ENCODE measurements at places on chromosomes 3 and 15.
A peak's percentile ranks its signal among the peaks of the same experiment; 100 is the strongest.

GRCh38 chr3:106004826-106005225 is 136.0 kb upstream of the CBLB start:
- no peak for DNase-seq
- no peaks in the 10 kb centered on the region for H3K36me3 ChIP-seq
- H3K4me1 ChIP-seq: no peaks in the 10 kb centered on the region

DNA sequence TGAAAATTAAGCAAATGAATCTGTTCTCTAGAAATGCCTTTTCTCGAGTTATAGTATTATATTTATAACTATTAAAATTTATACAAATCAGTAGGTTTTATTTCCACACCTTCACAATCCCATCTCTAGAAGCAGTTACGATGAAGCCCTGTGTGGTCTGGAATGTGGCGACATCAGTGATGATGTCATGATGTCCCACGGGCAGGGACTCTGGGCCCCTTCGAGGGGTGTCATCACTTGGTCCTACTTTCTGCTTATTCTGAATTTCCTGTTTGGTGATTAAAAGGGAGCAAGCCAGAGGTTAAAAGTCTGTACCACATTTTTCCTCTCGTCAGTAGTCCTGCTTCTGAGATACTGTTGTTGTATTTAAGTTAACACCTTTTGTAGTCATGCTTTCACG is 67.4 kb downstream of the PIK3R4 start:
- H3K4me3 ChIP-seq: no peak overlapping the region
- H3K27me3 ChIP-seq: no peaks in the 10 kb centered on the region
- H3K4me1 ChIP-seq: no peaks in the 10 kb centered on the region
- DNase-seq: no peak

DNA sequence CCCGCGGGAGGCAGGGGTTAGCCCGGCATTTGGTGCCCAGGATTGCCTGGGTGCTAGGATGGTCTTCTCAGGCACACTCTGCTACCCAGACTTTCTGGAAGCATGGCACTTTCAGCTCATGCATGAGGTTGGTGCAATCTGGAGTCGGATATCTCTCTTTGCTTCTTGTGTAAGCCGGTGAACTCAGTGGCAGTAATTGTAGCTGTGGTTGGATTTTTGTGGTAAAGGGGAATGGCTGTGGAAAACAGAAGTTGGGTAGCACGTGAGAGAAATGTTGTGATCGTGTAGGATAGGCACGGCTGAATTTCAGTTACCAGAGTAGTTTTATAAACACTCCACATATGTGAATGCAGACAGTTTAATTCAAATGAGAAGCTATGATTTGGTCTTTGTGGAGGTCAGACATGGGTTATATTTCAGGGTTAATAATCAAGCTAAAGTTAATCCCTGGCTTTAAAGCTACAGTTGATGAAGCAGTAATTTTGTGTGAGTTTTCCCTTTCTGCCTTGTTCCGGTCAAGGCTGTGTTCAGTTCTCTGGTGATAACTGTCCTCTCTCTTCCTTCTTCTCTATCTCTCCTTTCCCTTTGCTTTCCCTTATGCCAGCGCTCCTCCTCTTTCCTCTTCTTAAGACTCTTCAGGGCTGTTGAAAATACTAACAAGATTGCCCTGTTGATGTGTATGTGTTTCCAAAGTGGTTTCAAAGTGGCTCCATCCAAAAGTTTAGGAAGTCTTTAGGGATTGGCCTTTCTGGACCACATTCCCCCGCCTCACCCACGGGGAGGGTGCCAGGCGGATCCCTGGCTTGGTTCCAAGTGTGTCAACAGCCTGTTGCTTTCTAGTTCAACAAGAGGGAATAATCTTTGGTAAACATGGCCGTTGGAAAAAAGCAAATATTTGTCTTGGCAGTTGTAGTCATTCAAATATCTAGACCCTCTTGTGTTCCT is 404.6 kb upstream of the C2CD4B start:
- H3K27me3 ChIP-seq: peaks cover 17% of the 10 kb centered on the region
- no peaks in the 10 kb centered on the region for H3K36me3 ChIP-seq
- no peak overlapping the region for H3K4me3 ChIP-seq
- DNase-seq: no peak
- no peak overlapping the region for H3K27ac ChIP-seq

DNA sequence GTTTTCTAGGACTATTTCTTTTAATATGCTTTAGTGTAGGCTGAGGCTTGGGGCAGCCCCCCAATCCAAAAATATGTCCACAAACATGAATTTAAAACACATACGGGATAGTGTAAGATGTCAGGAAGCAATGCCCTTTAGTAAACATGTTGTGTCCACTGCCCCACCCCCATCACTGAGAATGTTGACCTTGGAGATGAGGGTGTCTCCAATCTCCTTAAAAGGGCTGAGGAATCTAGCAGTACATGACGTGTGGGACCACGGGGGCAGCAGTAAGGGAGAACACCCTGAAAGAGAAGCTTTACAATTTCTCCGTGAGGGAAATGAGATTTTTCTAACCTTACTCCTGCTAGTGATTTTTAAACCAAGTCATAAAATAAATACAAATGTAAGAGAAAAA is 84.7 kb downstream of the SQOR start:
- H3K27ac ChIP-seq: no peak overlapping the region
- no peaks in the 10 kb centered on the region for H3K36me3 ChIP-seq
- H3K27me3 ChIP-seq: peaks cover 30% of the 10 kb centered on the region
- H3K4me1 ChIP-seq: no peaks in the 10 kb centered on the region
- H3K4me3 ChIP-seq: no peak overlapping the region

DNA sequence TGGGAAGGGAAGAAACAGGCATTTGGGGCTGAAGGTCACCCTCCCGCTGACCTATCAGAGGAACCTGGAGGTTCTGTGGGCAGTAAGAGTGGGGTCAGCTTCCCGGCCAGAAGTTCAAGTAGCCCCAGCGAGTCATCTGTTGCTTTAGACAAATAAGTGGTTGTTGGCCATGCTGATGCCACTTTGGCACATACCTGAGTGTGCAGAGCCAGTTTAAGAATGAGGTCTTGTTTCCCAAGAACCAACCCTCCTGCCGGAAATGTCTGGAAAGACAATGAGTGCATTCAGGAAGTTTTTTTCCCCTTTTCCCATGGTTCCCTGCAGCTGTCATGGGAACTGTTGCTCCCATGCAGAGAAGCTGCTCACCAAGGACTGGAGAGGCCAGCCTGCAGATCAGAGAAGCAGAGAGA is 166.7 kb downstream of the ZNF621 start:
- no peak overlapping the region for H3K27ac ChIP-seq
- peaks cover 3% of the 10 kb centered on the region for H3K4me1 ChIP-seq
- H3K36me3 ChIP-seq: no peaks in the 10 kb centered on the region
- no peak overlapping the region for H3K4me3 ChIP-seq
- no peak for DNase-seq

DNA sequence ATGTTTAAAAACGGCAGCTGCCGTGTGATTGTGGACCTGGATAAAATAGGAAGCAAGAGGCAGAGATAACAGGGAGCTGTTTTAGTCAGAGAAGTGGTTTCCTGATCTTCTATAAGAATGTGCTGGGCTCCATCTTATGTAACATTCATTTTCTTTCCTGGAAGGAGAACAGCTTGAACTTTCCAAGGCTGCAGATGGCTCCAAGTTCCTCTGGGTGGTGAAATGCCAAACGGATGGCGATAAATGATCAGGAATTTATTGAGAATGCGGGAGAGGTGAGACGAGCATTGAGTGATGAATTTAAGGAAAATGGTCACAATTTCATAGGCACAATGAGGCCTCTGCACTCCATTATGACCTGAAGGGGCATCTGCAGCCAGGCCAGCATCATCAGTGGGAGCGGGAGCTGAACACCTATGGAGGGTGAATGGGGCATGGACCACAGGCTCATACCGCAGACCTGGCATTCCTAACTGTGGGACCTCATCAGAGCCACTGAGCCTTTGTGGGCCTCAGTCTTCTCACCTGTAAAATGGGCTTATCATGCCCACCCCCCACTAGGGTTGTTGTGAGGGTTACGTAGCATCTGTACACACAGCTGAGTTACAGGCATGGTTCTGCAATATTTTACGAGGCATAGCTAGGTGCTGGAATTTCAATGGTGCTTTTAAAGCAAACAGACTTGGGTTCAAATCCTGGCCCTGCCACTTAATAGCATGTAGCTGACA is 17.1 kb downstream of the MGLL start:
- H3K36me3 ChIP-seq: peaks cover 45% of the 10 kb centered on the region
- no peak for DNase-seq
- H3K27ac ChIP-seq: no peak overlapping the region
- H3K4me1 ChIP-seq: peaks cover 25% of the 10 kb centered on the region
- H3K27me3 ChIP-seq: no peaks in the 10 kb centered on the region

DNA sequence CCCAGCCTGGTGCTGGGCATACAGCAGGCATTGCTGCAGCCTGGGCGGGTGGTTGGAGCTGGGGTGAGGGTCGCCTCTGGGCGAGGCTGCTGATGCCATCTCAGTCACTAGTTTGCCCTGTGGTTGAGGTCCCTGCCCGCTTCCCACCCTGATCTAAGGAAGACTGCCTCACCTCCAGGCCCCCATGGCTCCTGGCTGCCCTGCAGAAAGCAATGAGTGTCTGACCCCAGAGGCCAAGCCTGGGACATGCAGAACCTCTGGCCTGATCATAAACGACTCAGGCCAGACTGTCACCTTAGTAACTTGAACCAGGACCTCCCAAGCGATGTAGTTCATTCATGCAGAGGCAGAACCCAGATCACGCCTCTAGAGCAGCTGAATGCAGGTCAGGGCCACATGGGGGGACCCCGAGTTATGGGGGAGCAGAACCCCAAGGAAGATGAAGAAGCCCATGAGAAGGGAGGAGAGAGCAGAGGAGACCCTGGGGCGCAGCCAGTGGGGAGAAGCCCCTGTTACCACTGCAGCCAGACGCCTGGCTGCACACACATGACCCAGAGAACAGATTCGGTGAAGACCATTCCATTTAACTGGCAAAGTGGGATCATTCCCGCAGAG is 213.9 kb downstream of the TBC1D2B start:
- no peak for DNase-seq
- H3K27me3 ChIP-seq: peaks cover 32% of the 10 kb centered on the region

- H3K36me3 ChIP-seq: peaks cover 27% of the 10 kb centered on the region
- no peak overlapping the region for H3K4me3 ChIP-seq
- no peak for DNase-seq
- no peak overlapping the region for H3K27ac ChIP-seq
- H3K27me3 ChIP-seq: no peaks in the 10 kb centered on the region
- peaks cover 18% of the 10 kb centered on the region for H3K4me1 ChIP-seq
Observed at GRCh38 chr15:45027220-45027619, 4.2 kb downstream of the SORD start.

- H3K4me3 ChIP-seq: no peak overlapping the region
- H3K27me3 ChIP-seq: peaks cover 41% of the 10 kb centered on the region
- no peaks in the 10 kb centered on the region for H3K36me3 ChIP-seq
- no peaks in the 10 kb centered on the region for H3K4me1 ChIP-seq
- H3K27ac ChIP-seq: no peak overlapping the region
Observed at GRCh38 chr15:70615435-70616310, 147.7 kb downstream of the UACA start.

- no peak for DNase-seq
- H3K36me3 ChIP-seq: peaks cover 4% of the 10 kb centered on the region
- no peak overlapping the region for H3K27ac ChIP-seq
- peaks cover 15% of the 10 kb centered on the region for H3K4me1 ChIP-seq
- no peak overlapping the region for H3K4me3 ChIP-seq
- H3K27me3 ChIP-seq: no peaks in the 10 kb centered on the region
Observed at GRCh38 chr3:99842826-99843589, 25.3 kb downstream of the CMSS1 start.

GRCh38 chr3:150385296-150386242 is 22.5 kb upstream of the TSC22D2 start:
- peak overlapping the region; percentile 79 for H3K4me3 ChIP-seq
- H3K27ac ChIP-seq: peak overlapping the region; percentile 100
- H3K27me3 ChIP-seq: no peaks in the 10 kb centered on the region
- DNase-seq: peak; percentile 75
- peaks cover 28% of the 10 kb centered on the region for H3K4me1 ChIP-seq

GRCh38 chr3:172201136-172201869 is 161.9 kb downstream of the FNDC3B start:
- H3K4me1 ChIP-seq: no peaks in the 10 kb centered on the region
- no peak overlapping the region for H3K27ac ChIP-seq
- DNase-seq: no peak
- H3K36me3 ChIP-seq: peaks cover 16% of the 10 kb centered on the region
- no peak overlapping the region for H3K4me3 ChIP-seq

DNA sequence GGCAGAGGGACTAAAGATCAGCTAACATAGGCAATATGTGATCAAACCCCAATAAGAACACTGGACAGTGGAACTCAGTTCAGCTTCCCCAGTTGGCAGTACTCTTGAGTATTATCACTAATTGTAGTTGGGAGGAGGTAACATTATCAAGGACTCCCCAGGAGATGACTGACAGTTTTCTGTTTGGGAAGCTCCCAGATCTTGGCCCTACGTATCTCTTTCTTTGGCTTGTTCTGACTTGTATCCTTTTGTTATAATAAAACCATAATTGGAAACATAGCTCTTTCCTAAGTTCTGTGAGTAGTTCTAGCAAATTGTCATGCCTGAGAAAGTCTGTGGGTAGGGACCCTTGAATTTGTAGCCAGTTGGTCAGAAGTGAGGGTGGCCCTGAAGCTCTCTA is 316.4 kb downstream of the ZNF621 start:
- peaks cover 7% of the 10 kb centered on the region for H3K36me3 ChIP-seq
- H3K27me3 ChIP-seq: peaks cover 8% of the 10 kb centered on the region
- H3K27ac ChIP-seq: no peak overlapping the region
- H3K4me3 ChIP-seq: no peak overlapping the region

GRCh38 chr3:83193526-83193925 is 1432.1 kb upstream of the GBE1 start:
- H3K36me3 ChIP-seq: no peaks in the 10 kb centered on the region
- no peaks in the 10 kb centered on the region for H3K27me3 ChIP-seq
- DNase-seq: no peak

DNA sequence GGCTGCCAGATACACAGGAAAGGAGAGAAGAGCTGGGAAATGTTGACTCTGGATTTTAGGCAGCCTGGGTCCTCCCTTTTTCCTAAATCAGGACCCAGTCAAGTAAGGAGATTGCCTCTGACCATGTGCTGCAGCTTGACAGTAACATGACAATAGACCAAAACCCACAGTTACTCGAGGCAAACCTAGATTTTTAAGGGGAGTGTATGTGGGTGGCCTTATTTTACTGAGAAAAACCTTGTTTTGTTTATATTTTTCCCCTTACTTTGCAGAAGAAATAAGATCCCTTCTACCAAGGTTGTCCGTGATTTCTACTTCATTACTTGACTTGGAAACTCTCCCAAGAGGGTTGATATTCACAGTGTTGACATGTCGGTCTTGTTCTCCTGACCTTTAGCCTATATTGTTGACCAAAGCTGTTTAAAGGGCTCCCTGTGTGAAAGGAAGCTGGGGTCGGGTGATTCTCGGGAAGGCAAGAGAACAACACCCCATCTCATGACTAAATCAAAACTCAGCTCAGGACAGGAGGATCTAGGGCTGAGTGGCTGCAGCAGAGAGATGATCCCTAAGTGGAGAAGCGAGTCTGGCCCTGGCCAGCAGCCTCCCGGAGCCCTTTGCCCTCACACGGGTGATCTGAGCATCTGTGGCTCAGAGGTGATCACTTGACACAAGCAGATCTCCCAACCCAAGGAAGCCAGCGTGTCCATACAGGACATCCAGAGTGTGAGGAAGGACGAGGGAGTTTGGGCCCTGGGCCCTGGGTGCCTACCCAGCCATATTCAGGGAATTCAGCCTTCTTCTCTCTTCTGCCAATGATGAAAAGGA is 31.0 kb upstream of the SLCO2A1 start:
- H3K27me3 ChIP-seq: peaks cover 4% of the 10 kb centered on the region
- no peak overlapping the region for H3K27ac ChIP-seq
- no peaks in the 10 kb centered on the region for H3K36me3 ChIP-seq
- no peaks in the 10 kb centered on the region for H3K4me1 ChIP-seq
